ENCODE measurements at places on chromosomes 4 and X.

GRCh38 chr4:128862608-128863311 lies 53.3 kb downstream of the JADE1 start:
- peak; percentile 25 for DNase-seq

DNA sequence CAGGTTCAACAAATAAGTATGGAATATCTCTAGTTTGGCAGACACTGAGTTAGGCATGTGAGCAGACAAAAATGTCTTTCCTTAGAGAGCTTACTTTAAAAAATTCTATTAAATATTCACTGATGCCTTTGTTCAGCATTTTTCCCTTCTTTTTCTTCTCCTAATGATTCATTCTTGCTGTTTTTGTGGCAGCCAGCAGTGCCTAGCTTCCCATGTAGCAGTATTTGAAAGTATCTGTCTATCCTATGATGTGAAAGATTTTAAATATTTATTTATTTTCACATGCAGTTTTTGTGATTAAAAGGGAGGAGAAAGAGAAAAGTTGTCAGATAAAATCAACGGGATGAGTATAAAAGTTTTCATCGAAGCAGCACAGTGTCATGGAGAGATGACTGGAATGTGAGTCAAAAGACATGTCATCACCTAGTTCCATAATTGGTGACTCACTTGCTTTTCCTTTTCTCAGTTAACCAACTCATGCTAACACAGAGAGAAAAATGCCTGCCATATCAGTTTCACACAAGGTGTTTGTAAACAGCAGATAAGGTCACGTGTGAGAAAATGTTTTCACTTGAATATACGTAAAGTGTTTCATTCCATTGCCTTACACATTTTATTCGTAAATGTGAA lies 69.8 kb downstream of the BMPR1B start:
- no peak for DNase-seq

- peak; percentile 38 for DNase-seq
These were observed 146.2 kb upstream of the JADE1 start for GRCh38 chr4:128663325-128663724.

DNA sequence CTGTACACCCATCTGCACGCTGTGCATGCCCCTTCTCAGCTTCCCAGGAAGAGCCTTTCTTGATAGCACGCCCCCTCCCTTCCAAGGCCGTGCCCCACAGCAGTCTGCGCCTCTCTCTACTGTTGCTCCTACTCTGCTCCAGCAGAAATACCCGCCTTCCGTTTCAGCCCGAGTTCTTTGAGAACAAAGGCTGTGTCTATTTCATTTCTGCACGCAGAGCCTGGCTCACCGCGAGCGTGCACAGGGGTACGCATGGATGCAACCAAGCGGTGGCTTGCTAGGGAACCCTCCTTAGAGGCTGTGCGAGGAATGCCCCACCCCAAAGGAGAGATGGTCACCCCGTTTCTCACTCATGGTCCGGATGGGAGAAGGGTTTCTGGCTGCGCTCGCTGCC lies 485 bp downstream of the AADAT start:
- DNase-seq: no peak

DNA sequence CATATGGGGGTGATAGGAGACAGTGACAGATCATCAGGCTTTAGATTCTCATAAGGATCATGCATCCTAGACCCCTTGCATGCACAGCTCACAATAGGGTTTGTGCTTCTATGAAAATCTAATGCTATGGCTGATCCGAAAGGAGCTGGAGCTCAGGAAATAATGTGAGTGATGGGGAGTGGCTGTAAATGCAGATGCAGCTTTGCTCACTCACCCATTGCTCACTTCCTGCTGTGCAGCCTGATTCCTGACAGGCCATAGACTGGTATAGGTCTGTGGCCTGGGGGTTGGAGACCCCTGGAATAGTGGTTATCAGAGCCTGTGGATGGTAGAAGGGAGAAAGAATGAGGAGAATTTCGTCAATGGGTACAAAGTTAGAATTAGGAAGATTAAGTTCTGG lies 2751.1 kb downstream of the ARAP2 start:
- DNase-seq: no peak

DNA sequence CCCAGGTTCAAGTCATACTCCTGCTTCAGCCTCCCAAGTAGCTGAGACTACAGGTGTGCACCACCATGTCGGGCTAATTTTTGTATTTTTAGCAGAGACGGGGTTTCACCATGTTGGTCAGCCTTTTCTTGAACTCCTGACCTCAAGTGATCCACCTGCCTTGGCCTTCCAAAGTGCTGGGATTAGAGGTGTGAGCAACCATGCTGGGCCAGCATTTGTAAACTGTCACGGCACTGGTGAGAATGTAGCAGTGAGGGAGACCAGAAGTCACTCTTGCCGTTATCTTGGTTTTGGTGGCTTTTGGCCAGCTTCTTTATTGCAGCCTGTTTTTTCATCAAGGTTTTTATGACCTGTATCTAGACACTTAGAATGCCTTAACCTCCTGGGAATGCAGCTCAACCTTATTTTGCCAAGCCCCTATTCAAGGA lies 22.4 kb downstream of the PCDH18 start:
- DNase-seq: no peak

DNA sequence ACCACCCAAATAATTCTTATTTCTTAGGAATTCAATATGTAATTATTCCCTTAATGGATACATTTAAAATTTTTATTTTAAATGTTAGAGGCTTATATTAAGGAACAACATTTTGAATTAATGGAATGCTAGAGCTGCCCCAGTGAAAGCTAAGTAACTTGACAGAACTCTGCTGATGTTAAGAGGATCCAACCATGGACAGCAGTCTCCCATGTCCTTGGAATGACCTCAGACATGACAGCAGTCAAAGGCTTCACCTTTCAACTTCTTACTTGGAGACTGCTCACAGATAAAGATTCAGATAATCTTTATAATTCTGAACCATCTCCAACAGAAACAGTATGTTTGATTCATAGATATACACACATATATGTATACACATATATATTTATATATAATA lies 17.2 kb downstream of the PDLIM3 start:
- no peak for DNase-seq

DNA sequence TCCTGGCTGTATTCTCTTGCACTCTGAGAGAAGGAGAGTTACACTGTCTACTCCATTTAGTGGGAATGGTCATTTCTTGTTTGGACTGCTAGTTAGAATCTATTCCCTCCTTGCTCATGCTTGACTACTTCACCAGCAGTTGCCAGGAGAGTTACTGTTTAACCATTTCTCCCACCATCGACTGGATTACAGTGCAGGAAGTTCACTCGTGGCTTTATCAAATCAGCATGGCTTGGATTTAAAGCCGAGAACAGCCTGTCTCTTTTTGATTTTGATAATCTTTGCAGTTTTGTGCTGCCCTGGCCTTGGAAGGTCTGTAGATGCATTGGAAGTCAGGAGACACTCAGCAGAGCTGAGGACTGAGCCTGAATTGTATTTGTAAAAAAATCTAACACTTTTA lies 3.2 kb downstream of the GBA3 start:
- DNase-seq: no peak

DNA sequence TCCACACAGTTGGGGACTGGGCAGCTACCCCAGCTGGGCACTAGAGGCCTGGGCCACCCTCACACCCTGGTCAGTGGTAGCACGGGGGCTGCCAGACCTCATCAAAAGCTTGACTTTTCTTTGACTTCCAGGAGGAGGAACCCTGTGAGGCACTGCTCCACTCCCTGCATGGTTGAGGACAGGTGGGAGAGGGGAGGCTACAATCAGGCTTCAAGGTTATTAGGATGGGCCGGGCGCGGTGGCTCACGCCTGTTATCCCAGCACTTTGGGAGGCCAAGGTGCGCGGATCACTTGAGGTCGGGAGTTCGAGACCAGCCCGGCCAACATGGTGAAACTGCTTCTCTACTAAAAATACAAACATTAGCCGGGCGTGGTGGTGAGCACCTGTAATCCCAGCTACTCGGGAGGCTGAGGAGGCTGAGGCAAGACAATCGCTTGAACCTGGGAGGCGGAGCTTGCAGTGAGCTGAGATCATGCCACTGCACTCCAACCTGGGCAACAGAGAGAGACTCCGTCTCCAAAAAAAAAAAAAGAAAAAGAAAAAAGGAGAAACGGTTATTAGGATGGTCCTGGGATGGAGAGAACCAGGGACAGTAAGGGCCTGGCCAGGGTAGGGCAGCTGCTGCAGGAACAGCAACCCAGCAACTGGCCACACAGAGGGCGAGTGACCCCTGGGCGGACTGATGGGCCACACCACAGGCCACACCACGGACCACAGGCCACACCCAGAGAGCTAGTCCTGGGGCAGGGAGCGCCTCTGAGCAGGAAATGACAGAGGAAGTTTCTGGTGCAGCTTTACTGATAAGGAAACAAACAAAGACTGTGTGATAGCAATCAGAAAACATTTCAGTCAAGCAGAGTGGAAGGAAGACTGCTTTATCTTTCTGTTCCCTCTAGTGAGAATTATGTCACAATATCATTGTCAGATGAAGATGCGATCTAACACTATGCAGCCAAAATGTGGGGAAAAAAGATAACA lies 20.5 kb upstream of the OPN1LW start:
- peak; percentile 41 for DNase-seq

- no peak for DNase-seq
These were observed 60.4 kb downstream of the PCDH18 start for GRCh38 chr4:137471895-137472294.

GRCh38 chr4:39429476-39430334 lies 23.0 kb downstream of the KLB start:
- no peak for DNase-seq

DNA sequence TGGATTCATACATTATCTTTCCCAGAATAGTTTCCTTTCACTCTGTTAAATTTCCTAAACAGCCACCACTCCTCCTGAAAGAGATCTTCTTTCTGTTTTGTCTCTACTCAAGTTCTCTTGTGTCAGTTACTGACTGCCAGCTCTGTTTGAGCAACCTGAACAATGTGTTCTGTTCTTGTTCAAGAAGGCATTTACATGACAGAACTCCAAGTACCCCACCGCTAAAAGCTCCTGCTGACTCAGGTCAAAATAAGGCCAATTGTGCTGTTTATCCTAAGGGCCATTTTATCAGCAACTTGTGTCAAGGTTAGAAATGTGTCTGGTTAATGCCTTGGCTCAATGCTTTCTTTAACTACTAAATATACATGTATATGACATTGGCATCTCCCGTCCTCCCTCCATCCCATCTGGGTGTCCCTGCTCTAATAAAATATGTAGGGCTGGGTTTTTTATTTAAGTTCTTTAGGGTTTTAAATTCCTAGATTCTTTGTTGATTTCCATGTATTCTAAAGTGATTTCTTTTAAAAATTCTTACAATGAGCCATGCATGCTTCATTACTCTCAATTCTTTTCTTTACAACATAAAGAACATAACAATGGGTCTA lies 144.3 kb upstream of the PAQR3 start:
- DNase-seq: no peak

DNA sequence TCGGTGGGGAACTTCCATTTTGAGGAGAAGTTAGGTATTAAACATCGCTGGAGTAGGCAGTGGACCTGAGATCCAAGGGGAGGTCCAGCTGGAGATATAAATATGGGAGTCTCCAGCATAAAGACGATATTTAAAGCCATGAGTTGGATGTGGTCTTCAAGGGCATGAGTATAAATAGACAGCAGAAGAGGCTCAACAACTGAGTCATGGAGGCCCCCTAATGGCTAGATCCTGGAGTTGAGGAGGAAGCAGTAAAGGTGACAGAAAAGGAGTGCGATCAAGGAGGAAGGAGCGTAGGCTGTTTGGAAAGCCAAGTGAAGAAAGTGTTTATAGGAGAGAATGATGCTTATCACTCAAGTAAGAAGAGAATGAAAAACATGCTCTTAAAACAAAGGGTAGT lies 18.1 kb upstream of the APBB2 start:
- DNase-seq: no peak

- DNase-seq: no peak
These were observed 98.1 kb downstream of the DCTD start for GRCh38 chr4:182818926-182819730.

DNA sequence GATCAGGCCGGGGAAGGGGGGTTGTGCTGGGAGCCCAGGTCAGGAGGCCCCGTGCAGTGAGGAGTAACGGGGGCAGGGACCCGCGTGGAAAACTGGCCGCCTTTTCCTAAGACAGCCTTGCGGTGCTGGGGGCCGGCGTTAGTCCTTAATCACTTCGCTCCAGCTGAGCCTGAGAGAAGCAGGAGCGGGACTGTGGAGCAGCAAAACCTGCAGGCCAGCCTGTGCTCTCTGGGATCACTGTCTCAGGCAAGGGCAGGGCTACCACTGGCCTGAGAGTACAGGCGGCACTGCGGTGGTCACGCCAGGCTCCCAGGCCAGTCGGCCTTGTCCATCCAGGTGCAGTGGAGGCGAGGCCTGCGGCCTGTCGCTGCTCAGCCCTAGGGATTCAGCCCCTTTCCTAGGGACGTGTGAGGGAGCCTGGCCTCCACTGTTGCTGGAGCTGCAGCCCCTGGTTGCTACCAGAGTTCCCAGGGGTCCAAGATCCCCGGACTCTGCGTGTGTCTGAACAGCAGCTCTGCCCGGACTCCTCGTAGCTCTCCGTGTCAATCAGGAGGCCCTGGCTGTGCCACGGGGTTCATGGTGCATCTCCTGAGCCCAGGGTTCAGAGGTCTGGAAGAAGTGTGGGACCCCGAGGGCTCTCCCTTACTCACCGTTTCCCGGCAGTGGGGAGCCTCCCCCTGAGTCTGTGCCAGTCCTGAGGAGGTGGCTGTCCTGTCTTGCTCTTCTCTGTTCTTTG lies 2141.7 kb upstream of the TENM3 start:
- DNase-seq: no peak

- no peak for DNase-seq
These were observed 36.5 kb upstream of the IL15 start for GRCh38 chr4:141599853-141600252.

GRCh38 chr4:1291091-1291490 lies 1.4 kb downstream of the MAEA start:
- no peak for DNase-seq

DNA sequence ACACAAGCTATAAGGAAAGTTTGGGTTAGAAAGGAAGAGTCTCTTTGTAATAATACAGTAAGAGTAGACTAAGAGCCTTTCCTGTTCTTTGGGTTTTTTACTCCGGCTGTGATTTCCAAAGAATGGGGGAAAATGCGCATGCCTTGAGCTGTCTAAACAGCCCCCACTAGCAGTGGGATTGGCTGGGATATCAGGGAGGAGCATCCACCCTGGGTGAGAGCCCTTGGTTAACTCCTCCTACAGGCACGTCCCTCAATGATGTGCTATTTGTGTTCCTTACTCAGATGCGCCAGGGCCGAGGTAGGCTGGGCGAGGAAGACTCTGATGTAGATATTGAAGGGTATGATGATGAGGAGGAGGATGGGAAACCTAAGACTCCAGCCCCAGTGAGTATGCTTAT lies 74.0 kb upstream of the OGT start:
- no peak for DNase-seq

GRCh38 chr4:62366939-62367338 lies 1166.8 kb downstream of the ADGRL3 start:
- DNase-seq: no peak

- no peak for DNase-seq
These were observed 660.5 kb upstream of the PABPC4L start for GRCh38 chr4:134862116-134862515.

GRCh38 chr4:149136951-149137620 lies 678.6 kb downstream of the IQCM start:
- no peak for DNase-seq

DNA sequence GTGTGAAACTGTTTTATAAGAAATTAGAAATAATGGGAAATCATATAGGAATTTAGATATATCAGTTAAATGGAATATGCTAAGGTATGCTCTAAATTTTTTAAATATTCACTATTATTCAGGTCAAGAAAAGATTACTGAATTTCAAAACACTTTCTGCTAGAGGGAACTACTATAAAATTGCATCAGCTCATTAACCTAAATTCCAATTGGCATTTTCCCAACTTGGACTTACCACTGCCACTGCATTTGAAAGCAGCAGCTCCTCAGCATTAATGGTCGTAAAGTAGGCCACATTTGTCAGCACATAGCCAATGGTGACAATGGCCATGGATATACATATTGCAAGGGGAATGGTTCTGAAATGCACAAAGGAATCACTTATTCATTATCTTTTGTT lies 57.3 kb downstream of the SLC7A11 start:
- DNase-seq: no peak
